NCI-H510A treated with DMSO at 0.1 percent for 48 hours (cell line): ENCODE measurements at places on chromosomes 6 and 20.

- DNase-seq: no peak
Observed at GRCh38 chr6:157952861-157953351, 28.8 kb upstream of the SYNJ2 start.

DNA sequence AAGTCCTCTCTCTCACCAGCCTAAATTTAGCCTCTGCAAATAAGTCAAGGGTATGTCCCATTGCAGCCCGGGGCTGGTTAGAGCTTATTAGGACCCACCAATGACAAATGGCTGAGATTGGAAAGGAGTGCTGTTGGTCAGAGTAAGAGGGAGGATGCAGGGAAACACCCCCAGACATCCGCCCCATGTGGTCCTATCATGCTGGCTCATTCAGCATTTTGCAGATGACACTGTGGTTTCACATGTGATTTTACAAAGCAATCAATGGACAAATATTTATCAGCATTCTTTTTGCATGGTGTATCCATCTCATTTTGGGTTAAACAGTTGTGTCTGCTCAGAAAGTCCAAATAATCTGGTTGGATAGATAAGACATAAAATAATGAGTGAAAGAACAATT, 152.2 kb upstream of the EXOC2 start:
- DNase-seq: no peak

DNA sequence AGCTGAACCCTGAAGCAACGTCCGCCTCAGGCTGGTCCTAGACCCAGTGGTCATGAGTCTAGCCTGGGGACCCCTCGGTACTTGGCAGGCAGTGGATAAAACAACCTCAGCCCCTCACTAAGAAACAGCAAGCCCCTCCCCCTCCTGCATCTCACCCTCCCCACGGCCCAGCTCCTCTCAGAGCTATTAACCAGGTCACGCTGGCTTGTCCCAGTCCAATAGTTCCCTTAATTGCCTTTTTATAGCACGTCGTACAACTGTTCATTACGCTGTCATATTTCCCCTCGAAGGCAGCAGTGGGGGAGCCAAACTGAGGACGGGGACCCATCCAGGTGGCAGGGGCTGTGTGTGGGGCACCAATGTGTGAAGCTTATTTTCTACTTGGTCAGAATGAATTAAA, 8.6 kb upstream of the SLC32A1 start:
- no peak for DNase-seq

GRCh38 chr6:155221086-155221485, 42.7 kb upstream of the CLDN20 start:
- no peak for DNase-seq

GRCh38 chr20:53224851-53225250, 252.7 kb downstream of the TSHZ2 start:
- no peak for DNase-seq

- no peak for DNase-seq
Observed at GRCh38 chr20:49345524-49345923, 67.7 kb upstream of the ZNFX1 start.

- DNase-seq: no peak
Observed at GRCh38 chr6:84280030-84280429, 52.6 kb upstream of the CEP162 start.
